ENCODE measurements at places on chromosomes 6 and 20.

DNA sequence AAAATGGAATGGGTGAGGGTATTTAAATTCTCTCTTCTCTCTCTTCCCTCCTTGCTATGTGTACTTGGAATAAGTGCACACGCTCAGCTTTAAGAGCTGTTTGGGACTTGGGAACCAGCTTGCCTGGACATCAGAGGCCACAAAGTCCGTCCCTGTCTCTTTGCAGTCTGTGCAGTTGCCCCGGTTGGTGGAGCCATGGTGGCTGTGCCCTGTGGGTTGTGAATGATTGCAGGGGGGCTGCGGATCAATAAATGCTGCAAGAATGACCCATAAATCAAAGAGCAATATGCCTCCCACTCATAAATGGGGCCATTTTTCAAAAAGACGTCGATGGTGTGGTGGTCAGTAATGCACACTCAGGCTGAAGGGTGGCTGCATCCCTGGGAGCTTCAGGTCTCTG lies 135.1 kb upstream of the CST7 start:
- DNase-seq, result no peak

DNA sequence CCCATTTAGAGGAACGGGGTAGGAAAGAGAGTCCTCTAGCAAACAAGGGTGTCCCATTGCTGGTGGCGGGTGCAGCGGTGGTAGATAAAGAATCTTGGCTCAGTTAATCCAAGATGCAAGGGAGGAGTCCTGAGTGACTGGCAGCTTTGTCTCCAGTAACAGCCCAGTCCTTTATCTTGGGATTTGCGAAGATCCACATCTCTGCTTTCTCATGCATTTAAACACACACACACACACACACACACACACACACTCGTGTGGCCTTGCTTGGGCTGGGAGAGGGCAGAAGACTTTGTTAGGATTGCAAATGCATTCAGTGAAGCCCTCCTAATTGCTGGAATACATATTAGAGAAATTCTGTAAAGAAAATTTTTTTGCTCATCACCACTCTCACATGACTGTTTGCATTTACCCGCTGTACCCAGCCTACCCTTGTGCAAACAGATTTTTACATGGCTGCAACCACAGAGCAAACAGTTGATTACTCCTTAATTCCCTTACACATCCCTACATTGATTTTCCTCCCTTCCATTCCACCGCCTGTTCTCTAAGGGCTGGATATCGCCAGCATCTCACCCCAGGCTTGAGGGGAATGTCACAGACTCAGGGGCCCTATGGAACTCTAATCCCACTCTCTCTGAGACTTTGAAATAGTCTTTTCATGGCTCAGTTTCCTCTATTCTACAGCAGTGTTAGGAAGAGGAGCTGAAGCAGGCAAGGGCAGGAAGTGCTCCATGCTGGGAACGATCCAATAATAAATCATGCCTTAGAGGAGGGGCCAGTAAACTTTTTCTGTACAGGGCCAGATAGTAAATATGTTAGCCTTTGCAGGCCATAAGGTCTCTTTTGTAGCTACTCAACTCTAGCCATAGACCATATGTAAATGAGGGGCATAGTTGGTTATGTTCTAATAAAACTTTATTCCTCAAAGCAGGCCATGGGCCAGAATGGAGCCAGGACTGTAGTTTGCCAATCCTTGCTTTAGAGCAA lies 3.5 kb downstream of the C6orf132 start:
- DNase-seq, result no peak

DNA sequence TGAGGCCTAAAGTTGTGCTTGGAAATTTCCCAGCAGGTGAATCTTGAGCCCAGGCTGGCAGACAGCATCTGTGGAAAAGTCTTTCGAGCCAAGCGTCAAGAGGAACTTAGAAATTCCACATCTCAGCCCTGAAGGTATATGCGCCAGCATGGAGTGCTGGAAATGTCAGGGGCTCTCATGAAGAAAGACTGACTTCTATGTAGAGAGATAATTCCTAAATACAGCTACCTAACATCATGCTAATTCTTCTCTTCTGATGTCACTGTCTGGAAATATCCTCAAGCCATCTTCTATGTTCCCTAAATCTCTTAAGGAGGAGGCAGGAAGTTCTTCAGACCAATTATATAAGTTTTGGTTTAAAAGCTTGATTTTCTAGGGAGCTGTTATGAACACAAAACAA lies 492.4 kb upstream of the MARCKS start:
- no peak for DNase-seq

DNA sequence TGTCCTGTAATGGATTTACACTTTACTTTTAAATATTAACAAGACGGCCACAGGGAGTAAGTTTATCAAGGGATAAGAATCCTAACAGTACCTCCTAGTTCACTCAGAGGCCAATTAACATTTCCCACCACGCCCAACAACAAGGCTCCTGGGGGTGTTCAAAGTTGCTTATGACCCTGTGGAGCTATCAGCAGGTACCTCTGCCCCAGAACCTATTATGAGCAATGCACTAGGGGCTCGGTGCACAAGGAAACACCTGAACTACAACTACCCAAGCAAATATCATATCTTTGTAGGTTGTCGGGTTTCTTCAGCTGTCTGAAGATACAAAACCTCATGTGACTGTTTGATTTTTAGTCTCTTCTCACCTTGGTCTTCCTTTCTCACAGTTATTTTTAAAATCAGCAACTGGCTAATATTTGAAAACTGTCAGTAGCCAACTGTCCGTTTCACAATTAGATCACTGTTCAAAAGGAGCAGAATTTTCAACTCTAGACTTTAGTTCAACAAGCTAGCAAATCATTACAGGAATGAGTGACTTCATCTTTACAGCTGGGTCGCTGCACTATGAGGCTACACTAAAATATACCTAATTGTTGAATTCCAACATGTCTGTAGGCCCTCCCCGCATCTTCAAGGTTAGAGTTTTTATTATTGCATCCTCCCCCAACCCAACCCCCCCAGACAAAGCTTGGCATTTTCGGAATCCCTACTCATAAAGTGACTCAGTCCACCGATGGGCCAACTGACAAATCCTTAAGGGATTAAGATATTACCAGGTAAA lies 38.1 kb downstream of the B4GALT5 start:
- DNase-seq, result no peak

GRCh38 chr6:47264775-47265184 lies 44.9 kb downstream of the TNFRSF21 start:
- DNase-seq, result no peak

DNA sequence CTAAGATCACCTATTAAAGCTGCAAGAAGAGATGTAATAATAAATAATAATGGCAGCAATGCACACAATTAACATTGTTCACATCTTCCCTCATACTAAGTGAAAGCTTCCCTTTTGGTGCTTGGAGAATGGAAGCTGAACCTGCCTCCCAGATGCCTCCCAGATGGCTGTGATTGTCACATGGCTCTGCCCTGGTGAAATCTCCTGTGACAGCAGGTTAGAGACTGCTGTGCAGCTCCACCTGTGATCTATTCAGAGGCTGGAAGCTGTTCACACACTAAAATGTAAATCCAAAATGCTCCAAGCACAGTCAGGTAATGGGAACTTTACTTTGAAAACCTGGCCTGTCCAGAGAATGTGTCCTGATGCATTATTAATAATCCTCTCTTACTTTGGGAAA lies 41.7 kb upstream of the RGS17 start:
- DNase-seq, result no peak

- no peak for DNase-seq
Measured at GRCh38 chr6:360764-361373, 30.7 kb upstream of the IRF4 start.

DNA sequence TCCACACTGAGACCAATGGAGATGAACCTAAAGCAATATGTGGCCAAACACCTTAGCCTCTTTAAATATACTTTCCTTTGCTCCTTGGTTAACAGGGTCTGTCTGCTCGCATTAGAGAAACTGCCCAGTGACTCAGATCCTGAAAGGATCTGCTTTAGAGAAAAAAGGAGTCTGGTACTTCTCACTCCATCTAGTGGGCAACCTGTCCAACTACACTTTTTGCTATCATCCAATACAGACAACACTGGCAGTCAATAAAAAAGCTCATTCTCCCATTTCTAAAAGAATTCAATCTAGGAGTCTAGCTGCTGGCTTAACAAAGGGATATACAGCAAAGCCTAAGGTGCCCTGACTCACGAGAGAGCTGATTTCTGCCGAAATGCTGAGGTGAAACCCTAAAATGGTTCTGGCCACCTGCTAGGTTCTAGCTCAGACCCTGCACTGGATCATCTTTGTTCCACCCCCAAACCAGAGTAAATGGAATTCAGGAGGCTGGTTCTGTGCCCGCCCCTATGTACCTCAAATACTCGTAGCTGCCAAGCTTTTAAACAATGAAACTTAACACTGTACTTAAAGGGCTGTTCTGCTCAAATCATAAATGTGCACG lies 11.5 kb downstream of the GNL1 start:
- DNase-seq, result peak; percentile 54

GRCh38 chr6:143773506-143774150 lies 69.5 kb upstream of the LTV1 start:
- DNase-seq, result no peak

- DNase-seq, result no peak
Measured at GRCh38 chr6:15553736-15554294, 109.0 kb downstream of the DTNBP1 start.

DNA sequence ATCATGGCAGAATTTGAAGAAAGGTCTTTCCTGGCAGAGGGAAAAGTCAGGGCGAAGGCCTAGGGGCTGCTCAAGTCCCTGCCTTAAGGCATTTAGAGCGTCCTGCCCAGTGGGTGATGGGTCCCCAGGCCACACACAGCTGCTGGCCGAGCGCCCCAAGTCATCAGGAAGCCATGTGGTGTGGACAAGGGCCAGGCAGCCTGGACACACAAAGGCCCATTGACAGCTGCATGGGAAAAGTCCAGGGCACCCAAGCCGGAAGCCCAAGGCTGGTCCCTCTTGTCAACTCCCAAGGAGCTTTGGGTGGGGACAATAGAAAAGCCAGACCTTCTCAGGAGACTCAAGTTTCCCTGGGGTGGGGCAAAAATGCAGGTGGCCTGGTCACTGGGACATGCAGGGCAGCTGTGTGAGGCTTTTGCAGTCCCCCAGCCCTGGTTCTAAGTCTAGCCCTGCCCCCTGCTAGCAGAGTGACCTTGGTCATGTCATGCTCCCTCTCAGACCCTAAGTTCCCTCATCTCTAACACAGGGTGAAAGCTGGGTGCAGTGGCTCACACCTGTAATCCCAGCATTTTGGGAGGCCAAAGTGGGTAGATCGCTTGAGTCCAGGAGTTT lies 44.3 kb upstream of the PTGIS start:
- DNase-seq, result no peak

GRCh38 chr6:34994693-34995092 lies 105.6 kb downstream of the ANKS1A start:
- no peak for DNase-seq

- no peak for DNase-seq
Measured at GRCh38 chr6:34465531-34466241, at the start of gene PACSIN1. PACSIN1 (plus strand) TSS chr6:34466076; CDS start chr6:34526306, 60,230 bp downstream.

DNA sequence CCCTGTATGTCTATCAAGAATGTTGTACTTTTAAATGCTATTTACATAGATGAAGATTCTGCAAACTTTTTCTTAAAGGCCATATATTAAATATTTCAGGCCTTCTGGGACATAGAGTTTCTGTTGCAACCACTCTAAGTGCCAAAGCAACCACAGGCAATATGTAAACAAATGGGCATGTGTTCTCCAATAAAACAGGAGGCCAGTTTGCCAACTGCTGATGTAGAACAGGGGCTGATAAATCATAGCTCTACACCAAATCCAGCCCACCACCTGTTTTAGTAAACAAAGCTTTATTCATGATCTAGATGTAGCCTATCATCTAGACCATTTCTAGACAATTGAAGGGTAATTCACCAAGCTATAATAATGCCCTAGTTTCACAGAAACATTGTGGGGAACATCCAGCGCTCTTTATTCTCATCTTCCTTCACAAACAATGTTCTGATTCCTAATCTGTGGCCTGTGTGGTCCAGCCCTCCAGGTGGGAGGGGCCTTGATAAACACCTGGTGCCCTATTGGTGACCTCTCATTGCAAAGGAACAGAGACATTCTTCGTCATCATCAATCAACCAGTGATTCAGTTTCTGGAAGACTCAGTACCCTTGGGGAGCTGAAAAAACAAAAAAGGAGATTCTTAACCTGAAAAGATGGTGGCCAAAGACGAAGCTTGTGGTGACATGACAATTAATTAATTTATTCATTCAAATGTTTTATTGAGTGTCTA lies 80.2 kb downstream of the PREP start:
- DNase-seq, result no peak
